Right forelimb (tissue), 1 donor: ENCODE measurements at places on chromosomes 5 and 9.
A peak's percentile ranks its signal among the peaks of the same experiment; 100 is the strongest.

DNA sequence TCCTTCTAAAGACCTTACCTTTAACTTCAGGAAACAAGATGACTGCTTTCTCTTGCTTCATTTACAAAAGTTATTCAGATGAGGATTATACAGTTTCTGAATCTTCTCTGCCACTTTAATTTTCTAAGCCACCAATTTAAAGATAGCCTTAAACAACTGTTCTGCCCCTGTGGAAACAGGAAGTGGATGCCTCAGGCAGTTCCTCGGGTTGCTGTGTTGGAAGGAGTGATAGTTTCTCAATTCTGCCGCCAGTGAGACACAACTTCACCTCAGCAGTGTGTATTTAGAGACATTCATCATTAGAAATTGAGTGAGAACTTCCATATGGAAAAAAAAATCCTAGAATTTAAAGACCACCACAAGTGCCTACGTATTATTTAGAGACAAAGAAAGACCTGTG, 475.1 kb upstream of the WWC1 start:
- DNase-seq, result no peak

DNA sequence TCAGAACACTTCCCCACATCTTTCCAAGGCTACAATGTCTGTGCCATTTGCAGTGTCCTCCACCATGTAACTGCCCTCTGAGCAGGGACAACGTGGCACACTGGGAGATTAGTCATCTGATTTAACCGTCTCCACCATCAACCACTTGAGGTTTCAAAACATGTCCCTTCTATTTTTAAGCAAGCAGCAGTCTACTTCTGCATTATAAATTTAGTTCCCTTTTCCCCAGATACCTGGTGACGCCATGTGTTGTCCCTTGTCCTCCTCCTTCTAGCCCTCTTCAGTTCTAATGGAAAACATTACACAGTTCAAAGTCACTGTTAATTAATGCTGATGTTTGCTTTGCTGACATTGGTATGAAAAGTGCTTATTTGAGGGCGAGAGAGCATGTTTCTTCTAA, 52.8 kb downstream of the ATP10B start:
- no peak for DNase-seq

- no peak for DNase-seq
Measured at GRCh38 chr5:167952278-167952995, 339.0 kb upstream of the WWC1 start.

- no peak for DNase-seq
Measured at GRCh38 chr5:23639326-23639725, 131.9 kb downstream of the PRDM9 start.

- no peak for DNase-seq
Measured at GRCh38 chr9:91178281-91179236, 183.2 kb downstream of the AUH start.

GRCh38 chr9:25691786-25692185, 13.5 kb upstream of the TUSC1 start:
- DNase-seq, result no peak

DNA sequence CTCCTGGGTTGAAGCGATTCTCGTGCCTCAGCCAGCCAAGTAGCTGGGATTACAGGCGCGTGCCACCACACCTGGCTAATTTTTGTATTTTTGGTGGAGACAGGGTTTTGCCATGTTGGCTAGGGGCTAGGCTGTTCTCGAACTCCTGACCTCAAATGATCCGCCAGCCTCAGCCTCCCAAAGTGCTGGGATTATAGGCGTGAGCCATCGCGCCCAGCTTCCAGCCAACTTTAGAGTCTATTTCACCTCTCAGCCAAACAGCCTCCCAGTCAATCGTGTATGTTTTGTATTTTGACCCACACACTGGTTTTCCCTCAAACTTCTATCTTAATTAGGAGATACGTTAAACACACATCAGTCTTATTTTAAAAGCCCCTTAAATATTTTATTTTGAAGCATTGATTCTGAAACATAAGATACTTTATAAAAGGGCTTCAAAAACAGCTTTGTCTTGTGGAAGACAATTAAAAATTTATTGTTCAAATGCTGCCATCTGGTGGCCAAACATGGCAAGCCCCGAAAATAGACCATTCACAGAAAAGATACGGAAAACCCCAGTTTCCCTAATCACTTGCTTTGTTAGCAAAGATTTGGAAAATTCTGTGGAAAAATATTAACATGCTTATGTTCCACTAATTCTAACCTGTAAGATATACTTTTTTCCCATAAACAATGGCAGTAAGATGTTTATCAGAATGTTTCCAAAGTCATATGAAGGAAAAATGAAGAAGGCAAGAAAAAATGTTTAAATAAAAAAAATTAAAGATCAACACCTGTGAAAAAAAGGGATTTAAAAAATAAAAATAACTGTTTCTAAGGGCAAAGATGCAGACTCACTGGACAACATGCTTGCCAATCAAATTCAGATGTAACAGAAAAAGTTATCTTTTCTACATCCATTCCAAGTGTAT, 33.1 kb downstream of the APTX start:
- peak; percentile 67 for DNase-seq

- DNase-seq, result no peak
Measured at GRCh38 chr9:91445135-91445534, 21.5 kb upstream of the NFIL3 start.

- DNase-seq, result no peak
Measured at GRCh38 chr9:136700959-136701667, 11.3 kb upstream of the DIPK1B start.

GRCh38 chr5:171961117-171961516, 45.3 kb downstream of the FBXW11 start:
- no peak for DNase-seq

DNA sequence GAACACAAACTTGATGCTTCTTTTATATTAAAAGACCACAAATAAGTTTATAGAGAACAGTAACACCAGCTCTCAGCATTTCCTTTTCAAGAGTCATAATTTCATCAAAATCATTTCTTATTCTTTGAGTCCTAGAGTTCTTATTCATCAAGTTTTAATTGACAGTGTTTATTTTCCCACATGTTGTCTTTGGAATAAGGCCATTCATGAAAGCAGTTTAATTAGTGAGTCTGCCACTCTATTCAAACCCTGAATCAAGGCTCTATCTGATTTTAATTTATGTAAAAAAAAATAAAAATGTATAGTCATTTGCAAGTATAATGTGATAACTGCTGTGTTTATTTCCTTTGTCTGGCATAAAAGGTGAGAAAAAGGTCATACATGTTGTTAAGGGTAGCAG, 176.7 kb downstream of the PARP8 start:
- no peak for DNase-seq

- DNase-seq, result no peak
Measured at GRCh38 chr5:151628112-151628823, 37.1 kb upstream of the FAT2 start.

GRCh38 chr5:74945561-74946165, 79.5 kb upstream of the FAM169A start:
- no peak for DNase-seq

GRCh38 chr9:114434878-114435311, 47.1 kb upstream of the AKNA start:
- DNase-seq, result peak; percentile 61

DNA sequence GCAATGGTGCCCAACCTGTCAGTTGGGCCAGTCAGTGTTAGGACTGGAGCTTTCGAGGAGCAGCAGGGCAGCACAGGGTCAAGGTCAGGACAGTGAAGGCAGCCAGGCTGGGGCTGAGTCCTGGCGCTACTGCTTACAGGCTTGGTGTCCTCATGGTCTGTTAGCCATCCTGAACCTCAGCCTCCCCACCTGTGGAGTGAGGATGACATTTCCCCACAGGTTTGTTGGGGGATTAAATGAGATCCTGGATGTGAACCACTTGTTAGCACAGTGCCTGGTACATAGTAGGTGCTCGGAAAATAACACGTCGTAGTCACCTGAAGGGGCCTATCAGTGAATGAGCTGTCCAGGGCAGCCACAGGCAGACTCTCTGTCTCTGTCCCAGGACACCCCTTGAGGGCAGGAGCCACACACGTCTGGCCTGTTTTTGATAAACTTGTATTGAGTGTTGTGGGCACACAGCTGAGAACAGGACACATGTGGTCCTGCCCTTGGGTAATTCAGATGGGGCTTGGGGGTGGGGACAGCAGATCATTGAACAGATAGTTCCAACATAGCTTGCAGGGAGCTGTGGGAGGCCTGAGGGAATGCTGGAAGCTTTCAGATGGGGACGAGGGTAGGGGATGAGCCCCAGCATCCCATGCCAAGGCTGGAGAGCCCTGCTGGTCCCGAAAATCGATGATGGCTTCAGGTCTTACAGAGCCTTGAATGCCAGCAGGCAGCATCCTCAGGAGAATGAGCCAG, 69.3 kb downstream of the AMBP start:
- DNase-seq, result peak; percentile 35

GRCh38 chr9:89398621-89399020, 80.3 kb downstream of the SECISBP2 start:
- no peak for DNase-seq

GRCh38 chr5:114418176-114419066, 56.6 kb downstream of the KCNN2 start:
- no peak for DNase-seq

DNA sequence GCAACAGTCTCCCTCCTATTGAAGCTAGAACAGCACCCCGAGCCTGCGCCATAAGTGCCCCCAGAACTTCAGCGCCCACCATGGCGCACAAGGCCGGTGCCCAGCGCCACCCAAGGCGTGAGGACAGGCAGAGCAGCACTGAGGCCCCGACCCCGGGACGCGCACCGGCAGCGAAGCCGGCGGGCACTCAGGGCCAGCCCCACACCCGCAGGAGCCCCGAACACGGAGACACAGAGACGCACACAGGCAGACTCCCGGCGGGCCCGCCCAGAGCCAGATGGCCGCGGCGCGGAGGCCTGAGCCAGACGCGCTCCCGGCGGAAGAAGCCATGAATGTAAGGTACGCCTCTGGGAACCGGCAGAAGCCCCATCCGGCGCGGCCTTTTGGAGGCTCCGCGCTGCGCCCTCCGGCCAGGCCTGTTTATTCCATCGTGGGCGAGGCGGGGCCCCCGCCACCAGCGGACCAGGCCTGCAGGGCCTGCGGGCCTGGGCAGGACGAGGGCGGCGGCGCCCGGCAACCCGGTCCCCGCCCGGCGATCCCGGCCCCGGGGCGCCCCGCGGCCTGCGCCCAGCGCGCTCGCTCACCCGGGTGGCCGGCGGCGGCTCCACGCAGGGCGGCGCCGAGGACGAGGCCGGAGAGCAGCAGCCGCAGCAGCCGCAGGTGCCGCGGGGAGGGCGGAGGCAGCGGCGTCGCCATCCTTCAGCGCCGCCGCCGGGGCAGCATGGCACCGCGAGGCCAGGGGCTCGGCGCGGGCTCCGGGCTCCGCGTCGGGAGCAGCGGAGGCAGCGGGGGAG, 486 bp downstream of the NPDC1 start:
- peak; percentile 75 for DNase-seq

DNA sequence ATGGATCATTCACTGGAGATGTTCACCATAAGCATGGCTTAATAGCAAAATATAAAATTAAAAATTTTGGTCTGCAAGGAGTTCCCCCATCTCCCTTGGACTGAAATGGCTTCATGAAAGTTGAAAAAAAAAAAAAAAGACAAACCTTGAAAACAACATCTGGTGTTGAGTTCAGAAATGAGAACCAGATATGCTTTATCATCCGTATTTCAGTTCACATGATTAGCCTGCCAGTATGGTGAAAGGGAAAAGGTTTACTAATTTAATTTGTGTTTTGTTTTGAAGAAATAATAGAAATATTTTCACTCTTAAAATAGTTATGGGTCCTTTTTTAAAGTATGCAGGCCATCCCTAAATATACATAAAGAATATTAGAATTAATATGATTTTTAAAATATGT, 67.8 kb downstream of the TMEM167A start:
- no peak for DNase-seq

DNA sequence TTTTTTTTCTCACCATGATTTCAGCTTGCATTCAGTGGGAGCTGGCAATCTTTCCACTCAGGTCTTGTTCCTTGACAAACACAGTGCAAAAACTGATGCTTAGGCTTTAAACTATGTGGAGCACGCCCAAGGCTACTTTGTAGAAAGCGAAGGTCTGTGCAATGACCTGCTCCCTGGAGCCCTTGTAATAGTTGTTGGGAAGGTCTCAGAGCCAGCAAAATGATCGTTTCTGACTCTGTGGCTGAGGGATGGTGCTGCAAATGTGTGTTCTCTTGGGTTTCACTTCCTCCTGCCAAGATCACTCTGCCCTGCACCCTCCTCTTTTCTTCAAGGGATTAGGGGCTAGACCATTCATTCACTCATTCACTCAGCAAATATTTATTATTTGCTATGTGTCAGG, 249.7 kb upstream of the MAP3K1 start:
- DNase-seq, result no peak

GRCh38 chr5:143979044-143979690, 167.2 kb downstream of the HMHB1 start:
- no peak for DNase-seq

DNA sequence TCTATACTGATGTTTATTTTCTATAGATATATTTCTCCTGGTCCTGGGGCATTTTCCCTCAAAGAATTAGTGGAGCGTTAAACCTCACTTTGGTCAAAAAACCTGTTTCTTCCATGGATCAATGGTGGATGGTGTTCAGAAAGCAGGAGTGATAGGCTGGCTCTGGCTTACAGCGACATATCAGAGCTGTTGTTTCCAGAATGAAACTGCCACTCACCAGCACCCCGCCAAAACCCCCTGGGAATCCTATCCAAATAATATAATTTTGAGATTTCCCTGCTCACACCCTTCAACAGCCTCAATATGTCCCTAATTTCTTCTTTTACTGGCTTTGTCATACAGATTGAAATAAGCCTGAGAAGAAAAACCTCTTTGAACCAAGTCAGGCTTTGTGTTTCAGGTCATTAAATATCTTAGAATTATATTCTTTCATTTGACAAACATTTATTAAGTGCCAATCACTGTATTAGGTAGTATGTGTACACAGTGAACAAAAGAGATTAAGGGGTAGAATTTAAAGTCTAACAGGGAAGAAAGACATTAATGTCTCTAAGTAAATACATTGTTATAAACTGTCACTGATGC, 144.5 kb upstream of the GPR151 start:
- no peak for DNase-seq

GRCh38 chr5:127757576-127757975, 54.4 kb downstream of the CCDC192 start:
- DNase-seq, result no peak

DNA sequence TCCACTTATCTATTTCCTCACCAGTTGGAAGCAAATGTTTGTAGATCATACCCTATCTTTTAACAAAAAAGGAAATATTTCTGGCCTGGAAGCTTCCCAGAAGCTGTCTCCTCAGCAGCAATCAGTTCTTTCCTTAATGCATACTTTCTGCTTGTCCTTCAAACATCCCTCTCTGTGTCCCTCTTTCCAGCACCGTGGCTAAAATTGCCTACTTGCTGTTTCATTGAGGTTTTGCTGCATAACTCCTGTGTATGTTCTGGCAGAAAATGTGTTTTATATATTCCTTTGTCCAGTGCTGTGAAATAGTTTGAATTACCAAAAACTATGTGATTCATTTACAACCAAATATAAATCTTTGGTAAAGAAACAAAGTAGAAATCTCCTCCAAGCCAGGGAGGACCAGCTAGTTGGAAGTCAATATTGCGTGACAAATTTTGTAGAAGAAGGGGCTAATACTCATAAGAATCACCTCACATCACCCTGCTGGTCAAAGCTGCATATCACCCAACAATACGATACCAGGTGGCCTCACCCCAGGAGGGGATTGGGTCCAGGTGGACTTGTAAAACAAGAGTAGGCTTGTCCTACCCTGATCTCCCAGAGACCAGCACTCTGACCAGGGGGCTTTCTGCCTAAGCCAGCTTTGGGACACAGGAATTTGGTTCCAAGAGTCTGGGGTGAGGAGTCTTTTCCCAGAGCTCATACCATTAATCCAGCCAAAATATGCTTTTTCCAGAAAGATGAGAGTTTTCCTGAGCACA, 198.4 kb upstream of the SNX2 start:
- no peak for DNase-seq
